GM23338 (cell line): ENCODE measurements at places on chromosomes 3 and 15.

DNA sequence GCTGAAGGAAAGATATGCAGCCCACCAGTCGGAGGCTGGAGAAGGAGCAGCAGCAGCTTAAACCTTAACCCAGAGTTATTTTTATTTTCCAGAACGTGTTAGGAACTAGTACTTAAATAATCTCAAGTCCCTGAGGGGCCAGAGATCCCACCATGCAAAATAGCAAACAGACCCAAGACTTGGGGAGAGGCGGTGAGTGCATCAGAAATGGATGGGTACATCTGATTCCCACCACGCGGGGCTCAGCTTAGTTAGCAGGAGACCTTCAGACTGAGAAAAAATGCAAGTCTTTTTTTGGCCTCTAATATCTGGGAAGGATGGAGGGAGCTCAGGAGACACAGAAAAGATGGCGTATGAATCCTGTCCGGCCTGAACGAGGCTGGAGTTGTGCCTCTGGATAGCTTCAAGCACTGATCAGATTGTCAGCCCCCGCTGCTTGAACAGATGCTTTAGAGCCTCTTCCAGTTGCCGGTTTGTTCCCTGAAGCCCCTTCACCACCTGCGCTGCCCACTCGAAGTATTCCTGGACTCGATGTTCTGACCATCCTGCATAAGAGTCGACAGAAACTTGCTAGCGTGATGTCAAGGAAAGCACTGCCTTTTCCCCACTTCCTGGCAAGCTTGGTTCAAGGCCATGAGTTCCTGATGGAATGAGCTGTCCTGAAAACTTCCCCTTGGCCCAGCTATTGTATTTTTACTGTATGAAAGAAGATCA lies 1.3 kb downstream of the HDDC3 start:
- no peak for DNase-seq

GRCh38 chr15:91061997-91062396 lies 38.1 kb upstream of the SV2B start:
- DNase-seq: no peak

GRCh38 chr3:190384309-190384756 lies 3.6 kb upstream of the CLDN16 start:
- peak; percentile 47 for DNase-seq

- DNase-seq: peak; percentile 77
These were observed at the start of gene CACNA2D2 for GRCh38 chr3:50503504-50504342. Gene CACNA2D2, minus strand, starts transcription at chr3:50503634. Its CDS starts 211 bp downstream, at chr3:50503423.

DNA sequence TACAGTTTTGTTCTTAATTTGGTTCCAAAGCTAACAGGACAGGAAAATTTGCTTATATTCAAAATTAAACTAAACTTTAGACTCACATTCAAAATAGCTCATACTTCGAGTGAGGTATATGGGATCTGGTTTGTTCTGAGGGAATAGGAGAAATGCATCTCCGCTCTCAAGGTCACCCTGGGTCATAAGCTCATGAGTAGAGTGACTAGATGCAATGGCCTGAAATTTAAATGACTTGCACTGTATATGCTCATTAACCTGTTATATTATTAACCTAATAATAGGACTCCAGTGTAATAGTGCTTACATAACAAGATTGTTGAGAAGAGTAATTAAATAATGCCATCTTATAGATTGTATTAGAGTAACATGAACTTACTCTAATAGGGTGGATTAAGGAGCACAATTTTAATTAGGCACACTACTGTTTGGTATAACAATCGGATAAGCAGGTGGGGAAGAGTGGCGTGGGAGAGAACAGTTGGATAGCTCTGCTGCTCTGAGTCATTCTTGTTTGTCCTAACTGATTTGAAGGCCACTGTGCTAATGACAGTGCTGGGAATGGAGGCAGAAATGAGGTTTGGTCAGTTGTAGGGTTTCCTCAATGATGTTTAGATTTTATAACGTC lies 5.2 kb downstream of the NKTR start:
- DNase-seq: no peak

- DNase-seq: peak; percentile 63
These were observed 28.2 kb downstream of the PPP4R2 start for GRCh38 chr3:73024836-73025235.

DNA sequence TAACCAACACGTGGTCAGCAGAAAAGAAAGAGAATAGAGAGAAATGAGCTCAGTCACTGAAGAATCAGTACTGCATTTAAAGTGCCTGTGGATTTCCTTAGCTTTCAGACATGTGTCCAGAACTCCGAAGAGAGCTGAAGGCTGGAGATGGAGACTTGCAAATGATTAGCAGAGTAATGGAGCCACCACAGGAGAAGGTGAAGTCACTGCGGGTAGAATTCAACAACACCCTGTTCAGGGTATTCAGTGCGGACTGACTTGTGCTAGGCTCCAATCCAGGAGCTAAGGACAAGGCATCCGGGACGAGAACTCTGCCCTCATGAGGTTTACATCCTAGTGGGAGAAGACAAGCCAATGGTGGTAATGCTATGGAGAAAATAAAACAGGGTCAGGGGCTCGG lies 4.2 kb downstream of the EIF4E3 start:
- no peak for DNase-seq

- no peak for DNase-seq
These were observed 98.4 kb downstream of the IQSEC1 start for GRCh38 chr3:12974819-12975218.

GRCh38 chr3:97939401-97939800 lies 32.8 kb downstream of the RIOX2 start:
- DNase-seq: no peak

DNA sequence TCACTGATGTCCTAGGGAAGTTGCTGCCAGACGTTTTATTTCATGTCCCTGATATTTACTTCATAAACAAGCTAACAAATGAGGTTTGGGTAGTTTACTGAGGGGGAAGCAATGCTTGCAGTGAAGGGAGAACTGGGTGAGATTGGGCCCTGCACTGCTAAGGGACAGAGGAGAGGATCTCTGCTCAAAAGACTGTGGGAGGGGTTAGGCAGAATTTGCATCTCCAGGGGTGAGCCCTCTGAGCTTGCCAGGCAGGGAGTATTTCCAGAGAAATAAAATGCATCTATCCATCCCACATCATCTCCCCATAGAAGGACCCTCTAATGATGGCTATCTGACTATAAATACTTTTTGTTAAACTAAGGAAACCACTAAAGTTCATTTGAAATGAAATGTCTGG lies 215.6 kb downstream of the CBLB start:
- DNase-seq: peak; percentile 23

DNA sequence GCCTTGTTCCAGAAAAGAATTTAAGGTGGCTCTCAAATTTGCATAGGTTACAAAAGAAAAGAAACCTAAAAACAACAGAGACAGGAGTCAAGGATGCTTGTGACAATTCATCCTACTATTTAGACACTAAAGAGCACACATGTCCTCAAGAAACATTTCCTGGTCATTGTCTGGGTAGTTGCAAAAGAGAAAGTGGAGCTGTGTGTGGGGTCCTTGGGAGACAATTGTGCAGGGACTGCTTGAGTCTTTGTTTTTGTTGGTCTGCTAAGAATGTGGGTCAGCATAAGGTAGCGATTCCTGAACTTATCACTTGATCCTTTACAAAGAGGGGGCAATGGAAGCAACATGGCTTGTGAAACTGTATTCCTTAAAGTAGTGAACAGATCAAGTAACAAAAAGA lies 185.3 kb downstream of the KCNAB1 start:
- DNase-seq: no peak

GRCh38 chr3:118791246-118791645 lies 243.4 kb downstream of the IGSF11 start:
- DNase-seq: no peak

DNA sequence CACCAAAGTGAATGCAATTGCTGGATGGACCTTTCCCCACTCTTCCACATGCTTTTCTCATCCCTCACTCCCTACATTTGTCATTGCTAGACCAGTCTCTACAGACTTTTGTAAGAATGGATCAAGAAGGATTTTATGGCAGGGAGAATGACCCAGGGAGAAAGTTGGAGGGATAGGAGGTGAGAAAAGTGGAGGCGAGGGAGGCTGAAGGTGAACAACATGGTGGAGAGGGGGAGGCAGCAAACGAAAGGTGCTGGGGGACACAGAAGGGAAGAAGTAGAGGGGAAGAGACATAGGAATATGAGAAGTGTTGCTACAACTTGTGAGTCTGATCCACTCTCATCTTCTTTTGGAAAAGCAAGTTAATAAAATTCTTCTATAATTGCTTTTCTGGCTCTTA lies 24.4 kb upstream of the RTP1 start:
- DNase-seq: no peak
